ENCODE measurements at places on chromosomes 3 and 15. TPM values are rescaled to one million over a fixed set of nuclear protein-coding genes. Genes with fewer than 3 reads are reported as not detected.

The WWTR1 gene
- total RNA-seq, result 0.98 TPM

- peaks cover 7% of the 10 kb centered on the region for H3K27me3 ChIP-seq
- no peak overlapping the region for H3K4me3 ChIP-seq
- no peak for DNase-seq
- H3K27ac ChIP-seq, result no peak overlapping the region
- H3K36me3 ChIP-seq, result no peaks in the 10 kb centered on the region
- no peaks in the 10 kb centered on the region for H3K4me1 ChIP-seq
Measured at GRCh38 chr15:52103217-52104207, 9.1 kb downstream of the BCL2L10 start.

GRCh38 chr3:176633511-176633910 is 563.8 kb downstream of the TBL1XR1 start:
- H3K27me3 ChIP-seq, result no peaks in the 10 kb centered on the region
- H3K4me1 ChIP-seq, result no peaks in the 10 kb centered on the region
- no peak overlapping the region for H3K27ac ChIP-seq
- no peak for DNase-seq
- H3K36me3 ChIP-seq, result no peaks in the 10 kb centered on the region
- H3K4me3 ChIP-seq, result no peak overlapping the region

DNA sequence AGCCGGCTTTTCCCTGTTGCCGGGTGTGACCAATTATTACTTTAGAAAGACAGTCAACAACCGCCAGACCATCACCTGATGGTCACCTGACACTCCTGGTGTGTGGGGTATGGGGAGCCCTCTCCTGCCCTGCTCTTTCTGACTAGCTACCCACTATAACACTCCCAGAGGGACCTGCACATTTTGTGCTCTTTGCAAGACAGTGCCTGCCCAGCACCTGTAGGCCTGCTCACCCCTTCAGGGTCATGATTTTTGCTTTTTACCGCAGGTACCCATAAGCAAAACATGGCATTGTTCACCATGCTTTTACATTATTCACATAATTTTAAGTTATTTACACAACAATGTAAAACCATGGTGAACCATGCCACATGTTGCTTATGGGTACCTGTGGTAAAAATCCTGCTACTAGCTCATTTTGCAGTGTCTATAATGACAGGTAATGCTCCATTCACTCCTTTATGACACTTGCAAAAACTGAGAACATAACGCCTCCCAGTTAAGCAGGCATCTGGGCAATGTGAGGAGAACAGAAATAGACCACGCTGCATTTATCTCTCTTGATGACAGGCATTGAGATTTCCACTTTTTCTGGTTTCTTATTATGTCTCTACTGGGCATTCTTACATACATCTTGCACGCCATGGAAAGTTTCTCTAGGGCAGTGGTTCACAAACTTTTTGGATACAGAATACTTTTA is 9.9 kb downstream of the CCRL2 start:
- H3K4me1 ChIP-seq, result no peaks in the 10 kb centered on the region
- H3K27me3 ChIP-seq, result no peaks in the 10 kb centered on the region
- H3K4me3 ChIP-seq, result no peak overlapping the region

DNA sequence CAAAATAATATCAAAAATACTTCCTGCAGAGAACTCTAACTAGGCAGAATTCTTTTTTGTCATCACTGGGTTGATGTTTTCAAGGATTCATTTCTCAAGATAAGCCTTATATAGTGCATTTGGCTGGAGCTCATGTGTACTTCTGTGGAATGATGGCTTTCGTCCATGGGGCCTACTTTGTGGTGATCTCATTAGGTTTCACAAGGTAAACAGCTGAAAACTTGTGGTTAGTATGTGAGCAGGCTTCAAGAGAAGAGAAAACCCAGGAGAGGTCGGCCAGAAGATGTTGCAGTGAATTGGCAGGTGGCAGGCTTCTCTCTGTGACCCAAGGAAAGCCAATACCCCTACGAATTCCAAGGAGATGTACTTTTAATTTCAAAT is 121.4 kb upstream of the PHLDB2 start:
- H3K27me3 ChIP-seq, result no peaks in the 10 kb centered on the region
- no peak overlapping the region for H3K4me3 ChIP-seq
- no peaks in the 10 kb centered on the region for H3K36me3 ChIP-seq
- H3K27ac ChIP-seq, result no peak overlapping the region
- no peak for DNase-seq
- no peaks in the 10 kb centered on the region for H3K4me1 ChIP-seq
